ENCODE measurements at places on chromosomes 6 and 20.

DNA sequence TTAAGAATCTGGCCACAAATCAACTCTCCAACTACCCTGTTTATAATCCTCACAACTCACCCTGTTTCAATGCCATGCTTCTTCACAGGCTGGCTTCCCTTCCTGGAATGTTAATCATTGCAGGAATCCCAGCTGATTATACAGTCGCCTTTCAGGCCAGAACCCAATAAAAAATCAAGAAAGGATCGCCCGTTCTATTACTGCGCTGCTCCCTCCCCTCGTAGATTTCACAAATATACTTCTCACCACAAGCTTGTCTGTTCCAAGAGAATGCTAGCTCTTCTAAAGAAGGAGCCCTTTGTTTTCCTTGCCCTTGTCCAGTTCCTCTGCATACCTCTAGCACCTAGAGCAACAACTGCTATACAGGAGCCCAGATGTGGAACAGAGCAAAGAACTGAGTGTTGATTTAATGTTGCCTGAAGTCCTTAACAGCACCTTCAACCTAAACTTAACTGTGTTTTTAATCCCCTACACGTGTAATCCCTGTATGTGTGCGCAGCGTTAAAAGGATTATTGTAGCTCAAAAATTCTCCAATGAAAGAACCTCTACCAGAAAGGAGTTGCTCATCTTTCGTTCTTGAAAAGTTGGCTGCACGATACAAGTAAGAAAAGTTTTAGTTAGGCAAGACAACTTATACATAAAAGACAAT is 988 bp downstream of the ECHDC1 start:
- no peak for DNase-seq

DNA sequence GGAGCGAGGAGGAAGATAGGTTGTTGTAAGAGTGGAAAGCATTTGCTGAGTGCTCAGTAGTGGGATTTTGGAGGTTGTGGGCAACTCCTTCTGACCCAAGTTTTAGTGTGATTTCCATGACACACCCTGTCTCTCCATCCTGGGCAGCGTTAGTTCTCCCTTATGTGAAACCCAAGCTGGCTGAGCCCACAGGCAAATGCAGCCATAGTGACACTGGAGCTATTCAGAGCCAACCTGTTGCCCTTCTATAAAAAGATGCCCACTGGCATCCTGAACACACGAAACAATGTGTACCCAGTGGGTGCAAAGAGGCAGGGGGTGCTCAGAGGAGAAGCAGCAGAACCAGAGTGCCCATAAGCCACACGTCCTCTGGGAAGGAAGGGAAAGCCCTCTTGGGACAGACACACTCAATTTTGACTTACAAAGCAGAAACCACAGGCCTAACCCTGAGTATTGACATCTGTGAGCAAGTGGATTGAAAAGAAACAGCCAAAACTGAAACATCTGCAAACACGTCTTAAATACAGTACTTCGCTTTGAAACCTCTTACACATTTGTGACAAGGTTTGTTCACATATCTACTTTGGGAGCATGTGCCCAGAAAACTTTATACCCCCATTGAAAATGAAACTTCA is 54.6 kb downstream of the BPIFB1 start:
- no peak for DNase-seq

DNA sequence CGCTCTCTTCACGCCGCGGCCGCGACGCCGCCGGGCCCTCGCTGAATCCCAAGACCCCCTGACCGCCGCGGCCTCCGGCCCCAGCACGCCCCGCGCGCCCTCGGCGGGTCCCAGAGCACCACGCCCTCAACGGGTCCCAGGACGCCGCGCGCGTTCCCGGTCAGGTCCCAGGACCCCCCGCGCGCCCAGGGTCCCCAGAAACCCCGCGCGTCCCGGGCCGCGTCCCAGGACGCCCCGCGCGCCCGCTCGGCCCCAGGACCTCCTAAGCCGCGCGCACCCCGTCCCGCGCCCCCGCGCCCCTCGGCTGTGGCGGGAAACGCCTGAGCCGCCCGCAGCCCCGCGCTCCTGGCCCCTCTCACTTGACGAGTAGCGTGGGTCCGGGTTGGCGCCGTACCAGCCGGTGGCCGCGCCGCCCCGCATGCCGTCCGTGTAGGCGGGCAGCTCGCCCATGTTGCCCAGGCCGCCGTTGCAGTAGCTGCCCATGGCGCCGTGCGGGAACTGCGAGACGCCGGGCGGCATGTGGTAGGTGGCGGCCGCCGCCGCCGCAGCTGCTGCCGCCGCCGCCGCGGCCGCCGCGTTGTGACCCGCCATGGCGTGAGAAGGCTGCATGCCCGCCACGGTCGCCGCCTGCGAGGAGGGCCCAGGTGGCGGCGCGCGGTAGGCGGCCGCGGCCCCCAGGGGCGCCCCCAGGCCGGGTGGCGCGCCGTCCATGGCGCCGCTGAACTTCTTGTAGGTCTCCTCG is 556 bp downstream of the NKX2-4 start:
- no peak for DNase-seq

GRCh38 chr20:60132827-60133670 is 174.8 kb downstream of the CDH26 start:
- no peak for DNase-seq

All from stimulated activated CD4-positive, alpha-beta T cell treated with anti-CD3 and anti-CD28 coated beads, Interleukin-4, amount 100 ng/mL, for 4 hours (primary cell).